Activated naive CD8-positive, alpha-beta T cell treated with anti-CD3 and anti-CD28 coated beads, Interleukin-2, amount 50 U/mL, for 24 hours (primary cell): ENCODE measurements at places on chromosomes 12 and 14.

GRCh38 chr12:106333756-106334155, 23.8 kb upstream of the POLR3B start:
- DNase-seq: no peak

DNA sequence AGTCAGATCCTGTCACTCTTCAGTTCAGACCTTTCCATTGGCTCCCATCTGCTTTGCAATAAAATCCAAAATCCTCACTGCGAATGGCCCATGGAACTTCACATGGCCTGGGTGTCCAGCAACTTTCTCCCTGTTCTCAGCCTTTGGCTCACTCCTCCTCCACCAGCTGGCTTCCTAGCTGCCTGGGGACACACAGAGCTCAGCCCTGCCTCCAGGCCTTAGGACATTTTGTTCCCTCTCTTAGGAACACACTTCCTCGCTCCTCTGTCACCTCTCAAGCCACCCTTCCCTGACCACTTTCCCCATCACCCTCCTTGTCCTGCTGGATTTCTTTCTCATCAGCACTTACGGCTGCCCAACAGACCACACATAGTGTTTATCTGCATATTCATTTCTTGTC, 419.6 kb downstream of the MED13L start:
- DNase-seq: no peak

GRCh38 chr14:104395276-104395675, 184.3 kb upstream of the C14orf180 start:
- no peak for DNase-seq

DNA sequence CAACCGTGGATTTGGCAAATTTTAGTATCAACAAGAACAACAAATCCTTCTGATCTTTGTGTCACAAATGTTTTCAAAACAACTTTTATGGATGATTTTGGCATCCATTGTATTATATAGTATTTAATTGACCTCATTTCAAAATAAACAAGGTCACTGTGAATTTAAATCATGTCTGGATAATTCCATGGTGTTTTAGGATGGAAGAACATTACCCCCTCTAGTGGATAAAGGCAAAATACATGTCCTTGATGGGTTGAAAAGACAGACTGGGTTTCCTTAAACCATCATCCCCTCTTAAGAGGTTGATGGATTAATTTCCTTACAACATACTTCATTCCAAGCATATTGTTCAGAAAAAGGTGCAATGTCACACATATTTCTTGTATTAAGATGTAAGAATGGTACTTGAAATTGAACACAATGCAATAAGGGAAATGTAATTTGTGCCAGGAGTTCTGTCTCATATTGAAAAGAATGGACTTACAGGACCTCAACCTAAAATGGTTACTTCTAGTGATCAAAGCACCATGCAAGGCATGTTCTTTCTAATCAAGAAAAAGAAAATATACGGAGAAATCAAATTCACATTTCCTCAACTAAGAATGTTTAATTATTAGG, 352.0 kb downstream of the BCAT1 start:
- no peak for DNase-seq

DNA sequence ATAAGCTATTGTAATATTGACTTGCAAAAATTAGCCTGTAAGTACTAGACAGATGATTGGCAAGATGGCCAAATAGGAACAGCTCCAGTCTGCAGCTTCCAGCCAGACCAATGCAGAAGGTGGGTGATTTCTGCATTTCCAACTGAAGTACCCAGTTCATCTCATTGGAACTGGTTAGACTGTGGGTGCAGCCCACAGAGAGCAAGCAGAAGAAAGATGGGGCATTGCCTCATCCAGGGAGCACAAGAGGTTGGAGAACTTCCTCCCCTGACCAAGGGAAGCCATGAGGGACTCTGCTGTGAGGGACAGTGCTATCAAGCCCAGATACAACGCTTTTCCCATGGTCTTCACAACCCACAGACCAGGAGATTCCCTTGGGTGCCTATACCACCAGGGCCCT, 16.0 kb upstream of the SPATA7 start:
- DNase-seq: no peak

GRCh38 chr14:32608857-32609256, 279.8 kb downstream of the AKAP6 start:
- DNase-seq: no peak

GRCh38 chr12:72330784-72331183, 58.6 kb downstream of the TRHDE start:
- no peak for DNase-seq

DNA sequence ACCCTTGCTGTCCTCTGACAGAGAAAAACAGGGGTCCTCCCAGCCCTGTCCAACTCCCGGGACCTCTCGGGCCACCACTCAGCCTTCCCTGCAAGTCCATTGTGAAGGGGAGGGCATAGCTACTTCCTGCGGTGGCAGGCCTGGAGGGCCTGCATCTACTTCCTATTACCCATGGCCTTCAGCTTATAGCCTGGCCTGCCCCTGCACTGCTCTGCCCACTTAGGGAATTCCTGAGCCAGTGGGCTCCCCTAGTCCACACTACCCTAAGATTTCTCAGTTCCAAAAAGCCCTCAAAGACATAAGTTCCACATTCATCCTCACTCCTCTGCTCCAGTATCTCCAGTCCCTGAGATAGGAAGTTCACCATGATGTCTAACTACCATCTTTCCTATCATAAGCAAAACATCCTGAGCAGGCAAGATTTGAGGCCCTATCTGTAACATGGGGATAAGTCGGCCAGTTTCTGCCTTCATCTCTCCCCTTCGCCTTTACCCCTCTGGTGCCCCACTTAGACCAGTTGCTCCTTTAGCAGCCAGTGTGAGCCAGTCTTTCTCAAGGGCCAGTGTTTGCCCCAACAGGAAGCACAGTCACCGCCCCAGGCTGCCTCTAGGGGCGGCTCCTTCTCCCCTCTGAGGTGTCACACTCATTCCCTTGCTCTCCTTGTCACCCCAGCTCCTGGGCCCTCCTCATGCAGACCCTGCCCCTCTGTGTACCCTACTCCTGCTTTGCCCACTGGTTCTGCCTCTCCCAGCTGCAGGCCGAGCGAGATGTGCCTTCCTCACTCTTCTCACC, 10.9 kb downstream of the HDAC7 start:
- peak; percentile 74 for DNase-seq

GRCh38 chr12:3759878-3760277, 7.0 kb upstream of the CRACR2A start:
- DNase-seq: no peak
